ENCODE measurements at places on chromosomes 16 and 17.

- DNase-seq, result no peak
Observed at GRCh38 chr17:40958086-40958953, 8.4 kb downstream of the KRT39 start.

DNA sequence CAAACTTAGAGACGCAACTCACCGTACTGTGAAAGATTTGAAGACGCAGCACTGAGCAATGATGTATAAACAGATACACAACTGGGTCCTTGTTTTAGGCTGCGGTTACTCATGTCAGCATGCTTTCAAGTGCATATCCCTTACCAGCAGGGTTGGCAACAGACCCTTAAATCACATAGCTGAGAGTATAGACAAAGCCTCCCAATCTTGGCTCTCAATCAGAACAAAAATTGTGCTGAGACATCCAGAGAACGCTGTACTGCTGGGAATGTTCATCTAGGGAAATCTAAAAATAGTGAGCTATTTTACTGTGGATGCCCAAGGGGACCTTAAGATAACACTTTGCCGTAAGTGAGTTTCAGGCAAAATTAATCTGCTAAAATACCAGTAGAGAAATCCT lies 84.4 kb upstream of the NUDT7 start:
- DNase-seq, result no peak

- no peak for DNase-seq
Observed at GRCh38 chr17:15954222-15954621, 9.3 kb downstream of the ADORA2B start.

GRCh38 chr17:63163158-63163520 lies 197.1 kb downstream of the TANC2 start:
- no peak for DNase-seq

DNA sequence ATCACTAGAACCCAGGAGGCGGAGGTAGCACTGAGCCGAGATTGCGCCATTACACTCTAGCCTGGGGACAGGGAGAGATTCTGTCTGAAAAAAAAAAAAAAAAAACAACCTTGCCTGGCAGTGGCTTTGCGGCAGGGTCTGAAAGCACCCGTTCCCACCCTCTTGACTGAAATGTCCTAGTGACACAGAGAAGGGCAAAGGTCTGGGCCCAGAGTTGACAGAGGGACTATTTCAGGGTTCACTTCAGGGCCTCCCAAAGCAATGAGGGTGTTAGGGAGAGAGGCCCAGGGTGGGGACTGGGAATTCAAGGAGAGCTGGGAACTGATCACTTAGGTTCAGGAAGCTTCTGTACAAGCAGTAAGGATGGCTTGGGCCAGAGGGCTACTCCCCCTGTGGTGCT lies 13.8 kb upstream of the CDRT15L2 start:
- DNase-seq, result no peak

- DNase-seq, result peak; percentile 61
Observed at GRCh38 chr16:117379-118365, 20.8 kb downstream of the NPRL3 start.

- no peak for DNase-seq
Observed at GRCh38 chr16:28289048-28289447, 3.3 kb upstream of the SBK1 start.

DNA sequence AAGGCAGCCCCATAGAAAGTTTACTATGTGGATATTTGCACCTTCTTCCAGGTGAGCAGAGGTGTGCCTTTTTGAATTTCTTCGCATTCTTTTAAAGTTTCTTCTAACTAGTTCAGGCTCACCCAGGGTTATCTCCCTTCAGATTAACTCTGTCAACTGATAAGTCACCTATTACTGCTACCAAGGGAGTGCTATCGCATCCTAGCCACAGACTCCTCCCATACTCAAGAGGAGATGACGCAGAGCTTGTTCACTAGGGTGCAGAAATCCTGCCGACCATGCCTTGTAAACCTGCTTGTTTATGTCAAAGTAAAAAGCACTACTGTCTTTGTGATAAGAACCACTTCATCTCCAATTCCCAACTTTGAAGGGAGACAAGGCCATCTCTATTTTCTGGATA lies 390.1 kb downstream of the RBFOX1 start:
- no peak for DNase-seq

DNA sequence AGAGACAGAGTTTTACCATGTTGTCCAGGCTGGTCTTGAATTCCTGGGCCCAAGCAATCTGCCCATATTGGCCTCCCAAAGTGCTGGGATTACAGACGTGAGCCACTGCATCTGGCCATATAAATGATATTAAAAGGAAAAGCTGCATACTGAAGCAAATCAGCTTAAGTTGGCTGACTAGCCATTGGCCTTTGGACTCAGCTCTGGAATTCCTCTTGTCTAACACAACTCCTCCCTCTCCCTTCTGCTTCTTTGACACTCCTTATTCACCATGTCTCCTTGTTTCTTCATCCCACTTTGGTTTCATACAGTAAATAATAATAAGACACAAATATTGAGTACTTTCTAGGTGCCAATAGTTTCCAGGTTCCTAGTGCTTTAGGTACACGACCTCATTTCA lies 7.5 kb downstream of the KRT12 start:
- no peak for DNase-seq

DNA sequence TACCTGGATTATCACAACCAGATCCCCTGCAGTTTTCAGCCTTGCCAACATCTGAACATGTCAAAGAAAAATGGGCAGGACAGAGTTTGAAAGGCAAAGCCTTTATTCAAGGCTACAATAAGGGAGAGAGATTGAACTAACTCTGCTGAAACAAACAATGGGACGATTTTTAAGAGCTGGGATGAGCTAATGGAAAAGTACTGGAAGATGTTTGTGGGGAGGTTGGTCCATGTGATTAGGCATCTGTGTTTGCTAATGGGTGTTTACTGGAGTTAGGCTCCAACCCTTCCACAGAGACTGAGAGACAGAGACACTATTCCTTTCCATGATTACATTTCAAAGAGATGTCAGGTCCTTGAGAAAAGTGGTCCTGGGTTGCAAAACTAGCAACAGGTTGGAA lies 35.0 kb upstream of the HSBP1 start:
- DNase-seq, result no peak

DNA sequence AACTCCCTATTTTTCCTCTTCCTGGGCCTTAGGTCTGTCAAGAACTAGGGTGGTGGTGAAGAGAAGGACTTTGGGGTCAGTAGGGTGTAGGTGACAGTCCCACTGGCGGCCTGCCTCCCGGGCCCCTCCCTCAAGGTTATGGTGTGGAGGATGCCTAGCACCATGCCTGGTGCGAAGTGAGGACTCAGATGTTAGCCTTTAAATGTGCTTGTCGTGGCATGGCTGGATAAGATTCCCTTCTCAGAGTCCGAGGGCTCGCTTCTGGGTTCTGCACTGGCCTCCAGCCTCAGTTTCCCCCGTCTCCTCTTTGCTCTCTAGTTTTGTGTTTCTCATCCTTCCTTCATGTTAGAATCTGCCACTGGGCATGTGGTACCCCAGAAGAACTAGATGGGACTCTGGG lies 32.0 kb downstream of the HAPSTR1 start:
- DNase-seq, result no peak

DNA sequence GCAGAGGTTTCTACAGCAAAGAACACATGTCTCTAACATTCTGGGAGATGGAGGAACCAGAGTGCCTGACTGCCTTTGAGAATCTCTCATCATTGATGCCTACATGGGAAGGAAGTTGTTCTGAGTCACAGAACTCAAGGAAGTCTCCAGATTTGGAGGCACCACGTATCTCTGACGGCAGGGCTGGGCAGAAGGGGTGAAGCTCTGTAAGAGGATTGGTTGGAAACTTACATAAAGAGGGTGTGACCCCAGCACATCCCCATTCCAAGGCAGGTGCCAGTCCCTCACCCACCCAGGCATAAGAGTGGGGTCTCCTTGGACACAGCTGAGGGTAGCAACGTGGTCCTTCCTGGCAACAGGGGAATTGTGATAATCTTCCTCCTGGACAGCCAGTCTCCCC lies 17.4 kb downstream of the TNFRSF13B start:
- no peak for DNase-seq
